Stimulated activated CD4-positive, alpha-beta T cell treated with anti-CD3 and anti-CD28 coated beads, Interleukin-12 subunit alpha, Interleukin-12 subunit beta, amount 100 ng/mL, for 48 hours (primary cell): ENCODE measurements at places on chromosomes 13 and 19.
A peak's percentile ranks its signal among the peaks of the same experiment; 100 is the strongest.

DNA sequence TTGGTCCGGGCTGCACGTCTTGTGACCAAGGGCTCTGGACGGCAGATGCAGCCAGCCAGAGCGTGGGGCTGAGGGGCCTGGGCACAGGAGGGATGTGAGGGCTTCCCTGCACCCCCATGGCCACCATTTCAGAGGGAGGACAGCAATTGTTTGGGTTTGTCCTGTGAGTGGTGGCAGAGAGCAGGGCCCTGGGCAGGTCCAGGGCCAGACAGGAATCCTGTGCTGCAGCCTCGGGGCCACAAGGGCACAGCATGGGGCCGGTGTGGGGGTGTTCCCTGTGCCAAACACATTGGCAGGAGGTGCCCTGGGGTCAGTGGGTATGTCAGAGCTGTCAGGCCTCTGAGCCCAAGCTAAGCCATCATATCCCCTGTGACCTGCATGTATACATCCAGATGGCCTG, 32.2 kb downstream of the WTIP start:
- no peak for DNase-seq

DNA sequence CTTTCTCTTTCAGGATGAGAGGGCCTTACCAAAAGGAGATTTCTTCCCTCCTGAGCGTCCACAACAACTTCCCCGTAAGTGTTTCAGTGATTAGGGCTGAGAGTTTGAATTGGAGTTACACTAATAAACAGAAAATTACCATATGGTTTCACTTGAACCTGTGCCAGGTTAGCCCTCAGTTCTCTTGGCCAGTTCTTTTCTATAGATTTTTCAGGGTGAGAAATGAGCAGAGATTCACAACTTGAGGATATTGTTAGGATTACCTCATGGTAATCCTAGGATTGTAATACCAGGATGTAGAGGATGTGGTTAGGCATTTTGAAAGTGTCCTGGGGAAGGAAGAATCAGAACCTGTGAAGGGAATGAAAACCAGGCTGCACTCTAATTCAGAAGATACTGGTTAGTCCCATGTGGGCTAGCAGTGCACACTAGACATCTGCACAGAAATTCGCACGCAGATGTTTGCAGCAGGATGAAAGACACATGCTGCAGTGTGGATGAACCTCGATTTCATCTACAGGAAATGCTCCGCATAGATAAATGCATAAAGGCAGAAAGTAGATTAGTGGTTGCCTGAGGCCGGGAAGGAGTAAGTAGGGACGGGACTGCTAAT, 24.1 kb downstream of the HNRNPM start:
- DNase-seq: no peak

- no peak for DNase-seq
Observed at GRCh38 chr19:48392860-48393558, 459 bp upstream of the GRIN2D start.

GRCh38 chr13:33846303-33847062, 28.5 kb downstream of the RFC3 start:
- no peak for DNase-seq

DNA sequence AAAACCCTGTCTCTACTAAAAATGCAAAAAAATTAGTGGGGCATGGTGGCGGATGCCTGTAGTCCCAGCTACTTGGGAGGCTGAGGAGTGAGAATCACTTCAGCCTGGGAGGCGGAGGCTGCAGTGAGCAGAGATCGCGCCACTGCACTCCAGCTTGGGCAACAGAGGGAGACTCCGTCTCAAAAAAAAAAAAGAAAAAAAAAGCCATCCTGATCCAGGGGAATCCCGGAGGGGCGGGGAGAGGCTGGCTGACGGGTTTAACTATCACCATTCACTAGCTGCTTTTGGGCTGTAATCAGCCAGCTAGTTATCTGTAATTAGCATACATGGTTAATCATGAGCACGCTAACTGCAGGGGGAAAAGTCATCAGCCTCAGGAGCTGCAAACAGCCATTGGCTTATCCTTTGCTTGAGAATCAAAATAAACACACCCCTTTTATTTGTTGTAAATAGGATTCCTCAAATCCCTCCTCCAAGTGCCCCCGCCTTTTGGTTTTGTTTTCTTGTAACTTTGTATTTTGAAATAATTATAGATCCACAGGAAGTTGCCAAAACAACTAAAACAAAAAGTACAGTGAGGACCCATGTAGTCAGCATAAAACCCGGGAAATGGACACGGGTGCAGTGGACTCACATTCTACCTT, 9.6 kb downstream of the FSD1 start:
- no peak for DNase-seq

- no peak for DNase-seq
Observed at GRCh38 chr13:23903906-23904280, 6.6 kb upstream of the C1QTNF9B start.

GRCh38 chr19:46303691-46304397, 7.0 kb downstream of the HIF3A start:
- no peak for DNase-seq

DNA sequence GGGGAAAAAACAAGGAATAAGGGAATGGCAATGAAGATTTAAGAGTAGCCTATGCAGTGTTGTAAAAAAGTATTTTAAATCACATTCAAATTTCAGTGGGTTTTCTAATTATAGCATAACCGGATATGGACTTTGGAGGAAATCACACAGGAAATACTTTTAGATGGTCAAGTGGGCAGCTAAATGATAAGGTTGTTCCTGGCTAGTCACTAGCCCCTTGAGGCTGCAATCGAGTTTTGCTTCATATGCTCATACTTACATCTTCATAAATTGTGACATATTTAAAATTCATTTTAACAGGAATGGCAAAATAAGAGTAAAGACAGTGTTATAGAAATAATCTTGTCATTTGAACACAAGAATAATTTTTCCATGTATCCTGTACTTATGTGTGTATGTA, 88.9 kb downstream of the WDFY2 start:
- DNase-seq: no peak

DNA sequence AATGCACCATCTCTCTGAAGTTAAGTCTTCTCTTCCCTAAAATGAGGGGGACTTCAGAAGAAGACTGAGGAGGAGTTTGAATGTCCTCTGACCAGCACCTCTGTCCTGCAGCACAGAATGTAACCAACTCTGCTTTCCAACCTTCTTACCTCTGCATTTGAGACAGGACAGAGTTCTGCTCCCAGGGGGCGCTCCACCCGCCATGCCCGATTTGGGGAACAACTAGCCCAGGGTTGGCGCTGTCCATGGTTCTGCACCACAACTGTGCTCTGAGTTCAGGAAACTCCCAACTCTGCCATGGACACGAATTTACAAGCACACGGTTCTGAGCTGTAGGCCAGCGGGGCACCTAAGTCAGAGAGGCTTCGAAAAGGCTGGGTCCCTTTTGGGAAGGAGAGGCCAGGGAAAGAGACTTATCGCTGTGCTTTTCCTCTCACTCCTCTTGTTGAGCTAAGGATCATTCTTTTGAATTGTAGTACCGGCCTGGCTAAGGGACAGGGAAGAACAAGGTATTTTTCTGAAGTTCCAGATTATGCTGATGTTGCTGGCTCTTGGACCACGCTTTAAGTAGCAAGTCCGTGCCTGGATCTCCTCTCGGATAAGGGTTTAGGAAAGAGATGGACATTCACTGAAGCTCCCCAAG, 22.2 kb downstream of the SIGLEC5 start:
- peak; percentile 64 for DNase-seq

- no peak for DNase-seq
Observed at GRCh38 chr19:50255115-50255514, 51.7 kb downstream of the MYH14 start.

- DNase-seq: no peak
Observed at GRCh38 chr13:44757671-44758070, 181.5 kb upstream of the TSC22D1 start.

DNA sequence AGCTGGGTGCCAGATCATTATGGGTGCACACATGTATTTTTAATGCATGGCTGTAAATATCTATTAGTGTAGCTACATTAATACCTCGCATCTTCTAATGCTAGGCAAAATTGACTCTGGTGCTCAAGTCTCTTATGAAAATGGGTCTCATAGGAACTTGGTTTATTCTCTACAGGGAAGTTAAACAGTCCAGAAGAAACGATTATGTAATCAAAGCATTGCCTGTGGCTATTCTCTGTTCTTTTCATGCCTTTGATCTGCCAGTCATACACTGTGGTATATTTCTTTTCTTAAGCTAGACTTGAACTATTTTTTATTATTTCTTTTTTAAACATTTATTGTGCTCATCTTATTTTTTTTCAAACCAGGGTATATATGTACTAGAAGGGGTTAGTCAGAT, 1015.0 kb downstream of the SLITRK1 start:
- no peak for DNase-seq

GRCh38 chr13:50934735-50935435, 25.3 kb downstream of the RNASEH2B start:
- DNase-seq: no peak

GRCh38 chr13:67008075-67008668, 222.0 kb downstream of the PCDH9 start:
- DNase-seq: no peak

GRCh38 chr13:95137096-95137495, 164.2 kb downstream of the ABCC4 start:
- no peak for DNase-seq

GRCh38 chr19:13013649-13014048, 18.4 kb downstream of the NFIX start:
- DNase-seq: no peak

DNA sequence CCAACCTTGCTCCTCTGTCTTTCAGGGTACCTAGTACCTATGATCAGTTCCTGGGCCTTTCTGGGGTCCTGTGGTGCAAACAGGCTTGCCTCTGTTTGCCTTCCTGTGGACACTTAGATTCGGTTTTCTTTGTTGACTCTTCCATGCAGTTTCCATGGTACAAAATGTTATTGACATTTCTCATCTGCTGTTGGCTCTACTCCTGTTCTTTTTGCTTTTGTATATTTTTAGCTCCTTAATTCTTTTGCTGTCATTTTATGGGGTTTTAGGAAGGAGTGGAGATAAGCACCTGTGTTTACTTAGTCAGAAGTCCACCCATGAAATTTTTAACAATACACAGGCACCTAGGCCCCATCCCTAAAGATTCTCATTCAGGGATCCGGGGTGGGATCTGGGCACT, 20.5 kb upstream of the CNMD start:
- DNase-seq: no peak

- DNase-seq: peak; percentile 30
Observed at GRCh38 chr19:3250675-3251074, 26.2 kb downstream of the CELF5 start.

GRCh38 chr19:13606156-13606555, 99.9 kb upstream of the CACNA1A start:
- DNase-seq: no peak

- no peak for DNase-seq
Observed at GRCh38 chr19:10611907-10612306, 13.4 kb upstream of the SLC44A2 start.

GRCh38 chr13:110766671-110767430, 53.4 kb downstream of the ING1 start:
- DNase-seq: no peak

- DNase-seq: no peak
Observed at GRCh38 chr13:42478531-42479156, 95.3 kb upstream of the TNFSF11 start.

DNA sequence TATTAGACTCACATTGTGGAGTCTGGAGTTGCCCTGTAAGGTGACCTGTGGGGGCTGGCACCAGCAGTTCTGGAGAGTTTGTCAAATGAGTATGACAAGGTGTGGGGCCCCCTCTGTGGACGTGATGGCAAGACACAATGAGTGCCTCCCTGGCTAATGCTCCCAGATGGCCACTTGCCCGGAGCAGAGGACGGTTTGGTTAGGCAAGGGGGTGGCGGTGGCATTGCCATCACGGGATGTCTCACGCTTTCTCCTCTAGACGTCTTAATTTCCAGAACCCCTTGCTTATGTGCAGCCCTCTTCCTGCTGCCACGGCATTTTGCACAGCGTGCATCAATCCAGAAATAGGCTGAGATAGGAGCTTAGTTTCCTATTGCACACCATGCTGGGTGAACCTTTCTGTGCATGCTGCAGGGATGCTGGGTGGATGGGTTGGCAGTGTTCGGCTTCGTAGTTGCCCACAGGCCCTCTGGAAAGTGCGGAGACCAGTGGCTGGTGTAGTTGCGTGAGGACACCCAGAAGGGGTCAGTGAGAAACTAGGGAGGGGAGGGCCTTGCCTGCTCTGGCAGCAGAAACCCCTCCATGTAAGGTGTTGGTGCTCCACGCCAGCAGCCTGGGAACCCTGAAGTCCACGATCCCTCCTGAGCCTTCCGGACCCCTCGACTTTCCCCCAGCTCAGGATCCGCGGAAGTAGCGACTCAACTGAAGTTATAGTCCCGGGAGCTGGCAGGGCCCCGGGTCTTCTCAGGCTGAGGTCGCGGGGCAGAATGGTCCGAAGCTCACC, 18.1 kb upstream of the LRP3 start:
- no peak for DNase-seq

- no peak for DNase-seq
Observed at GRCh38 chr13:46339035-46339666, 47.9 kb downstream of the RUBCNL start.
